Brain pericyte (primary cell): ENCODE measurements at places on chromosomes 7 and 10.

GRCh38 chr7:28697913-28698563, 260.1 kb downstream of the TRIL start:
- DNase-seq: no peak

DNA sequence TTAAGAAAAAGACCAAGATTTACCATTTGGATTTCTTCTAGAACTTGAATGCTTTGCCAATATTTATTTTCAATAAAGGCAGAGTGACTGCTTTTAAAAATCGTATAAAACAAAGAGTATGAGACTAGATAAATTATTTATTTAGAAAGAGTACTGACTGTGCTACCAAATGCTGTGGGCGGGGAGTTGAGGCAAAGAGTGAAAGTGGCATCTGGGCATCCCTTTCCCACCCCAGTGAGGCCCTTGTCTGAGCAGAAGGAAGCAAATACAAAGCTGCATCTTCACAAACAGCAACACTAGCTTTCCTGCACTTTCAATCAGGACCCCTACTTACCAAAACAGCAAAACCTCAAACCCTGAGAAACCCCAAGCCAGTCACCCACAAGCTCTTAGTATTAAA, 34.9 kb downstream of the ITGB1 start:
- no peak for DNase-seq

DNA sequence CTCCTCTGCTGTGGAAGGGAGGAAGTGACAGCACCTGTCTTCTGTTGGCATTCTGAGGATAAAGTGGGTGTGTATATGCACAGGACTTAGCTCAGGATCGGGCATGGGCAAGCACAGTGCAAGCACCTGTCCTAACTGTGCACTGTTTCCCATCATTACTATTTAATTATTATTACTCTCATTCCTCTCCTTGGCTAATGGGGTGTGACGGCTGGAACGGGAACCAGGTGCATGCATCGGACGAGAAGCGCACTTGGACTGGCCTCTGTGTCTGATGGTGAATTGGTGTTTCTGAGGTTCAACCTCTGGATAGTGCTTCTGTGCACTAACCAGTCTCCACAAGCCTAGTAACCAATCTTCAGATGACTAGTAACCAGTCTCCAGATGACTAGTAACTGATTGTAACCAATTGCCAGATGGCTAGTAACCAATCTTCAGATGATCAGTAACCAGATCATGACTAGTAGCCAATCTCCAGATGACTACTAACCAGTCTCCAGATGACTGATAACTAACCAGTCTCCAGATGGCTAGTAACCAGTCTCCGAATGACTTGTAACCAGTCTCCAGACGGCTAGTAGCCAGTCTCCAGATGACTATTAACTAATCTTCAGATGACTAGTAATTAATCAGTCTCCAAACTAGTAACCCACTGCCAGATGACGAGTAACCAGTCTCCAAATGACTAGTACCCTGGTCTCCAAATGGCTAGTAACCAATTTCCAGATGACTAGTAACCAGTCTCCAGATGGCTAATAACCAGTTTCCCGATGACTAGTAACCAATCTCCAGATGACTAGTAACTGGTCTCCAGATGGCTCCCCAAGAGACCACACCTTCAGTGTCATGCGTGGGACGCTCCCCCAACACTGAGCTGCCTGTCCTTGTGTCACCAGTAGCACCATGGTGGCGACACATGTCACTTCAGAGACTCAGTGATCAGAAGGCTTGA, 85.8 kb downstream of the PAXIP1 start:
- DNase-seq: no peak

- DNase-seq: no peak
Measured at GRCh38 chr7:38881015-38881414, 28.0 kb downstream of the VPS41 start.

- DNase-seq: no peak
Measured at GRCh38 chr7:87920578-87920977, 13.5 kb upstream of the ADAM22 start.

DNA sequence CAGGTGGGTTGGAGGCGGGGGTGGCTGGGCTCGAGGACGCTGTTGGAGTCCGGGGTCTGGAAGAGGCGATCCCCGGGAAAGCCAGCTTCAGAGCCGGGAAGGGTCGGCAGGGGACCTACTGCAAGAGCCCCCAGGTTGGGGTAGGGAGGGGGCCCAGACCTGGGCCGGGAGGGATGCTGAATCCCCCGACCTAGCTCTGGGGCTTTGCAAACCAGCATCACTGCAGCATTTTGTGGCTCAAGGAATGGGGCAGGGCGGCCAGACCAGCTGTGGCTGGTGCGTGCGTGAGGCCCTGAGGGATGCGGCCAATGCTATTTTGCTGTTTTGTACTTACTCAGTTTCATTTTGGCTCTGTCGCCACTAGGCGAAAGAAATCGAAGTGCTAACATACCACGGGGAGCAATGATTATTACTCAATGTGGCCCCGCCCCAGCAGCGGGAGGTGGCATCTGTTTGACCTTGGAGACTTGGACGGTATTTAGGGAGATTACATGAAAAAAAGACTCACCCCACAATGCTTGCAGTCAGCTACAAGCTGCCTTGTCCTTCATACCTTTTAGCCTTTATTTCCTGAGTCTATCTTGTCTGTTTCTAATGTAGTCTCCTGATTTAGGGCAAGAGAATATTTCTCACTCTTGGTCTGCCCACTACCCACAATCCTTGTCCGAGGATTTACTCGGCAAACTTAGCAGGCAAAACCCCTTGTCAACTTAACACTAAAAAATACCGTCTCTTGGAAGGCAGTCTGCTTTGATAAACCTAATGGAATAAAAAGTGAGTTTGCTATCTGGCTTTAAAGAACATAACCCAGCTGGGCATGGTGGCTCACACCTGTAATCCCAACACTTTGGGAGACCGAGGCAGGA, 16.2 kb downstream of the HSPB1 start:
- no peak for DNase-seq

DNA sequence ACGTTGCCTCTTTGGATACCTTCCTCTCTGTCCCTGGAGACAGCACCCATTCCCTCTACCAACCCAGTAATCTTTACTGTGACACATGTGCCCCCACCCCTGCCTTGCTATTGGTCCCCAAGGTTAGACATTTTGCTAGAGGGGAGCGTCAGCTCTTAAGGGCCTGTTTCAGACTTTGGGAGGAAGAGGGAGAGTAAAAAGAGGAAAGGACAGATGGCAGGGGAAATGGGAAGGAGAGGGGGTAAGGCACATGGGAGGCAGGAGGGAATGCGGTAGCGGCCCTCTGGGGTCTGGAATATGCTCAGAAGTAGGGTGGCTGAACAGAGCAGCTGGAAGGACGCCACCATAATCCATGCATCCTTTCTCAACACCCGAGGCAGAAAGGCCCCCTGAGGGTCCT, 12.2 kb downstream of the BLNK start:
- no peak for DNase-seq

GRCh38 chr10:118658762-118659161, 63.3 kb upstream of the PRLHR start:
- DNase-seq: no peak

- no peak for DNase-seq
Measured at GRCh38 chr7:1242606-1243289, 10.1 kb downstream of the UNCX start.

- no peak for DNase-seq
Measured at GRCh38 chr7:27277628-27278027, 35.0 kb downstream of the EVX1 start.

DNA sequence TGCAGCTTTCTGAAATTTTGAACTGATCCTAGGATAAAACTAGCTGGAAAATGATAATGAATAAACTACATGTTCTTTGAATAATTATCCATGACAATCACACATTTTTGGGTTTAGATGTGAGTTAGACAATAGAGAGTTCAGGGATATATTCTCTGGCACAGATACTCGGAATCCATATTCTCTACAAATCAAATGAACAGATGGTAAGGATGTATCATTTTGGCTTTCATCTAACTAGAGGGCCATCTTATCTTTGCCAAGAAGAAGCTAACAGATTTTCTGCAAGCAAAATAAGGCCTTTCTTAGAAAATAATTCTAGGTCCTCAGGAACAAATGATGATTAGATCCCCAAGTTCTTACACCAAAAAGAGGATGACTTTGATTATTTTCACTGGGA, 355.9 kb upstream of the C7orf33 start:
- no peak for DNase-seq

DNA sequence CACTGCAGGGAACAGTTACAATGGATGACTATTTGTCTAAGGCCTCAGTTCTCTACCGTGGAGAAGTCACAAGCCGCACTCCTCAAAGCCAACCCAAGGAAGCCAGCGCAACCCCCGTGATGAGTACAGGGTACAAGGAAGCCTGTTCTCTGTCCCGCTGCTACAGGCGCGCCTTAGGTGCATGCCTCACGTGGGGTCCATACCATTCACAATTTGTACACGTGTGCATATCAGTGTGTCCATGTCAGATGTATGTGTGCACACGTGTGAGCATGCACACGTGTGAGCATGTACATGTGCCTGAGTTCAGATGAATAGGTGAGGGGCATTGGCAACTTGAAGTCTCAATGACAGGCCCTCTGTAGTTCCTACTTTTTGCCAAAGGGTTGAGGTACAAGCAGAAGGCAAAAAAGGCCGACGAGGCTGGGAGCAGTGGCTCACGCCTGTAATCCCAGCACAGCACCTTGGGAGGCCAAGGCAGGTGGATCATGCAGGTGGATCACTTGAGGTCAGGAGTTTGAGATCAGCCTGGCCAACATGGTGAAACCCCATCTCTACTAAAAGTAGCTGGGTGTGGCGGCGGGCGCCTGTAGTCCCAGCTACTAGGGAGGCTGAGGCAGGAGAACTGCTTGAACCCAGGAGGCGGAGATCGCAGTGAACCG, 62.8 kb downstream of the CTBP2 start:
- no peak for DNase-seq

GRCh38 chr10:33327751-33328150, 6.7 kb downstream of the NRP1 start:
- no peak for DNase-seq

GRCh38 chr10:43128958-43129706, 9.1 kb upstream of the CSGALNACT2 start:
- peak; percentile 75 for DNase-seq

GRCh38 chr10:110753462-110753861, 109.3 kb downstream of the RBM20 start:
- no peak for DNase-seq

GRCh38 chr10:114664127-114664526, 6.1 kb upstream of the ABLIM1 start:
- DNase-seq: no peak

- DNase-seq: no peak
Measured at GRCh38 chr7:100886936-100887515, 2.5 kb downstream of the UFSP1 start.

DNA sequence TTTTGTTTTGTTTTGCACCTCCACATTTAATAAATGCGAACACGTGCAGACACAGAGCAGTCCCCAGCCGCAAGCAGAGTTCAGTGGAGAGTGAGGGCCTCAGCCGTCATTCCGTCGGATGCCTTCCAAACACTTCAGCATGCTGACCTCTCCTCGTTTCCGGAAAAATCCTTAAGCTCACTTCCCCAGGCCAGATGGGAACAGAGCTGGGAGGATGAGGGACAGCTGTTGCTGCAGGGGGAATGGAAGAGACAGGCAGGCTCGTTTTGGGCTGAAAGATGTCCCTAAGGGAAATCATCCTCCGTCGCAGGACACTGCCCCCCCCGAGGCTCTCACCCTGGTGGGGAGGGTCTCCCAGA, 17.2 kb upstream of the FGFR2 start:
- no peak for DNase-seq

GRCh38 chr10:112951359-112952281, 1.6 kb downstream of the TCF7L2 start:
- peak; percentile 65 for DNase-seq

- DNase-seq: no peak
Measured at GRCh38 chr7:85498031-85498430, 311.2 kb upstream of the SEMA3D start.

DNA sequence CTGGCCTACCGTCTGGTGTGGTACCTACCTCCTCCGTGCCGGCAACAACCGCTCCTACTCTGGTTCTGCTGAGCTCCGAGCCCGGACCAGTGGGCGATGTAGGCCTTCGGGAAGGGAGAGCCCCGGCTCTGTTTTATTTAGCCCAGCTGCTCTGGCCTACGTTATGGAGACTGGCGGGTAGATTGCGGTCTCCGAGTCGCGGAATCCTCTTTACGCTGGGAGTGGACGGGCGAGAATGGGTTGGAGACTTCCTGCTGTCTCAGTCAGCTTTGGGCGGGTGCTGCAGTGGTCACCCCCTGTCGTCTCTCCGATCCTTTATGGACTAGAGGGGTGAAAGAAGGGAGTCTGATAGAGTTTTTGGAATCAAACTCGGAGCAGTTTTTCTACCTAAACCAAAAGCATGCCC, 406 bp downstream of the CBLL1 start:
- DNase-seq: no peak

DNA sequence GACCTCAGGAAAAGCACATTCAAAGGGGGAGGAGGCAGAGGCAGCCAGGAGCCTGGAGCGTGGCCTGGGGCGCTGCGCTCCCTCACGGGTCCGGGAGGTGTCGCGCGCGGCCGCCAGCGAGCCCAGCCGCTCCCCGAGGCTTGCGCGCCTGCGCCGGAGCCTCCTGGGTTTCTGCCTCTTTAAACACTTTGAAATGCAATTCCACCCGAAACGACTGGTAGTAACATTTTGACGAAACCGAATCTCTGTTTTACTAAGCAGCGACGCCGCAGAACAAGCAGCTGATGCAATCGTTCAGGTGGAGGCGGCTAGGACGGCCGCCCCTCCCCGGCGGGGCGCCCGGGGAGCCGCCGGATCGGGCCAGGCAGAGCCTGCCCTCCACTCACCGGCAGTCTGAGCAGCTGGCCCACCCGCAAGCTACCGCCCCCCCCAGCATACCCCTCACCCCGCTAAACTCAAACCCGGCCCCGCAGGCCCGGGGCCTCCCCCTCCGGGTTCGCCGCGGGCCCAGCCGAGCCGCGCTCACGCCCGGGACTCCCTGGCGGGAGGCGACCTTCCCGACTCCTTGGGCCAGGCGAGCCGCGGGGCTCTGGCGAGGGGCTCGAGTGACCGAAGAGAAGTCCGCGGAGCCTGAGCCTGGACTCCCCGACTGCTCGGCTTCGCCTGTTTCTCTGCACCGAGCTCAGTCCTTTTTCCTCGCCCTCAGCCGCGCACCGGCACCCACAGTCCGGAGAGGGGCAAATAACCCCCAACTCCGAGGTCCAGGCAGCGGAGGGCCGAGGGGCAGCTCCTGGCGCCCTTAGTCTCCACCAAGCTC, 3.2 kb downstream of the MKX start:
- DNase-seq: no peak

DNA sequence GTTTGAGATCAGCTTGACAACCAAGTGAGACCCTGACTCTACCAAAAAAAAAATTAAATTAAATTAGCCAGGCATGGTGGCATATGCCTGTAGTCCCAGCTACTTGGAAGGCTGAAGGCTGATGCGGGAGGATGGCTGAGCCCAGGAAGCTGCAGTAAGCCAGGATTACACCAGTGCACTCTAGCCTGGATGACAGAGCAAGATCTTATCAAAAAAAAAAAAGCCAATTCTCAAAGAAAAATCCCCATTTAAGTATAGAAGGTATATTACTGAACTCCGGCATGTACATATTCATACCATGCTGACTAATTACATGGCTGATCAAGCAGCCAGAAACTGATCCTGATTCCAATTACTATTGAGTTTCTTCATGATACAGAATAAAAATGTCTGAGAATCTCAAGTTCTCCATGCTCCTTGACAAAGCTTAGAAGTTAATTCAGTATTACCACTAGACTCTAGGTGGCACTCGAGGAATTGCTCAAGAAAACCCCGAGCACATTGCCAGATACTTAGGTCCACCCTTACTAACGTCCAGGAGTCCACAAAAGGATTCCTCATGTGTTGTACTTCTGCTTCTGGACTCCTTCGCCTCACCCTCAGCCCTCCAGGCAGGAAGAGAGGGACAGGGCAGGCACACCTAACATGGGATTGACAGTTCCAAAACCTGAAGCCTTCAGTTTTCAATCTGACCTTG, 148.9 kb downstream of the PARD3 start:
- DNase-seq: peak; percentile 66
